ENCODE measurements at places on chromosomes 12 and 14.

DNA sequence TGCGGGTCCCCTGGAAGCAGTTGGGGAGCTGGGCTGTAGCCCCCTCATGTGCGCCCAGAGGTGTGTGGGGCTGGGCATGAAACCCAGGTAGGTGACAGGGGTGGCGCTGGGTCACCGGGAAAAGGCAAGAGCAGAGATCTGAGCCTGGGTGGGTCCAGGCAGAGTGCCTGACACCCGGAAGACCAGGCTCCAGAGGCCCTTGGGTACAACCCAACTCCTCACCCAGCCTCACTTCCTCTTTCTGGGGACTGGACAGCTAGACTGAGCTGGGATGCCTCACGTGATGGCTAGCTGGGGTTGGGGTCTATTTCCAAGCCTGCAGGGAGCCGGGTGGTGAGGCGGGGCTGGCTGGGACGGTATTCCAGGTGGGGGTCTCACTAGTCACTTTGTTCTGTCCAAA is 16.3 kb upstream of the CYP46A1 start:
- no peak for DNase-seq

- DNase-seq, result no peak
Observed at GRCh38 chr14:71416392-71416791, 509.1 kb downstream of the PCNX1 start.

GRCh38 chr12:48000878-48001504 is 3.3 kb downstream of the COL2A1 start:
- peak; percentile 41 for DNase-seq

- DNase-seq, result no peak
Observed at GRCh38 chr12:131035245-131035681, 81.6 kb downstream of the ADGRD1 start.

DNA sequence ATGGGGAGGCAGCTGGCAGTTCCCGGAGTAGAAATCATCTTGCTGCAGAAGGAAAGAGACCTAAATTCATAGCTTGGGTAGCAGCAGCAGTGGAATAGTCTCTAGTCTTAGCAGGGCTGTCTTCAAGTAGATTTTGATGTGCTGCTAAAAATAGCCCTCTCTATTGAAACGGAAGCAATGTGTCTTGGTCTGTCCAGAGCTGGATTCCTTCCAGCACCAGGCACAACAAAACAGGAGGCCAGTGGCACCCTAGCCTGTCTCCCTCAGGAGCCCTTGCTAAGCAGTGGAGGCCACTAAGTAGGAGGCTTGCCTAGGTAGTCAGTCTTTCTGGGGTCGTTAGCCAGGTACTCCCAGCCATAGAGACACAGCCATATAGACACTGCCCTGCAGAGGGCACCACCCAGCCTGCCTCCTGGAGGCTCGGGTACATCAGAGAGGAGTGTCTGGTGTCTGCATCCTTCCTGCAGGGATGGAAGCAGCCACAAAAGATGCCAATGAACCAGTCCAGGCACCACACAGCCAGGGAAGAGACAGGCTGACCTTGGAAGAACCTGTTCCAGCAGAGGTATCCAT is 97.5 kb downstream of the CRACR2A start:
- peak; percentile 43 for DNase-seq

GRCh38 chr12:95481072-95481471 is 7.1 kb downstream of the METAP2 start:
- DNase-seq, result no peak

DNA sequence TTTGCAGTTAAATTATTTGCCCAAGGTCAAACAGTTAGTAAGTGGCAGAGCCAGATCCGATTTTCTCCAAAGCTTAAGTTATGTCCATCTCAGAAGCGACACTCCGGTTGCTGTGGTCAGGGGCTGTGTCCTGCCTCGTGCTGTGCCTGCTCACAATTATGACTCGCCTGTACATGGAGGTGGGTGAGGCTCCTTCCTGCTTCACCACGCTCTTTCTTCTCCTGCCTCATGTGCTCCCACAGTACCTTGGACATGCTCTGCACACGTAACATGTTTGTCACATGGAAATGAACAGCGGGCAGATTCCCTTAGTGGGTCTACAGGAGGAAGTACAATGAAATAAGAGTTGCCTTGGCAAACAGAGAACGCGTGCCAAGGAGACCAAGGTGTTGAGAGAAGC is 62.2 kb upstream of the CCND2 start:
- no peak for DNase-seq

DNA sequence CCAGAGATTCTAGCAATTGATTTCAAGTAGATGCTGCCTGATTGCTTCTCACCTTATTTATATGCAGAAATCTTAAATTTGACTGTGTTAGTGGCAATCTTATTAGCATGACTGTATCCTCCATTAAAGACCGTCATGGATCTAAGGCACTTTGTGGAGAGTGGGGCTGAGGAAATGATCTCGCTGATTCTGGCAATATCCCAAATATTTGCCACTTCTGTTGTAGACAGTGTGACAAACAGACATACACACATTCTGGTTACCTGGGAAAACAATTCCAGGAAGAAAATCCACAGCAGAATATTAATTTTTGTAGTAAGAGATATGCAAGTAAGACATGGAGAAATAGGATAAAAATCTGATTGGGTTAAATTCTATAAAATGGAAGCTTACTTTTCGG is 269.0 kb upstream of the G2E3 start:
- DNase-seq, result no peak

DNA sequence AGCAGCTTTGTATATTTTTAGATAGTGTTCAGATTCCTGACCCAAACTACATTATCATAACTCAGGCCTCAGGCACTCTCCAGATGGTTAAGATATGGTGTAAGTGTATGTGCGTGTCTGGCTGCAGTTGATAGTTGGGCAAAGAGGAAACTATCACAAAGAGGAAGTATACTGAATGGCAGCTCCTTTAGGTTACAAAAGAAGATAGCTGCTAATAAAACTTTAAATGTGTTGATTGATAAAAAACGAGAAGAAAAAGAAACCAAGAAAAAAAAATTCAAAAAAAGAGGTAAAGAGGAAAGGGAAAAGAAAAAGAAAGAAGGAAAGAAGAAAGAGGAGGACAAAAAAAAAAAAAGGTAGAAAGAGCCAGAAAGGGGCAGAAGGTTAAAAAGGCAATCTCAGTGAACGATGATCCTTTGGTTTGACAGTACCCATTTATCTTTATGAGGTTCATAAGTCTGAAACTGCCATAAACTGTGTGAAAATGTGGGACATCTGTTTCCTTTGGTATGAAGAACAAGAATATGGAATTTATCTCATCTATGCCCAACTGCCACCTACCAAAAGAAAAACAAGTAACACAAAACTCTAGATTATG is 42.2 kb downstream of the TAOK3 start:
- DNase-seq, result no peak

- DNase-seq, result no peak
Observed at GRCh38 chr14:74855945-74856344, 20.0 kb downstream of the PROX2 start.

- no peak for DNase-seq
Observed at GRCh38 chr12:19003987-19004619, 125.4 kb upstream of the PLEKHA5 start.

DNA sequence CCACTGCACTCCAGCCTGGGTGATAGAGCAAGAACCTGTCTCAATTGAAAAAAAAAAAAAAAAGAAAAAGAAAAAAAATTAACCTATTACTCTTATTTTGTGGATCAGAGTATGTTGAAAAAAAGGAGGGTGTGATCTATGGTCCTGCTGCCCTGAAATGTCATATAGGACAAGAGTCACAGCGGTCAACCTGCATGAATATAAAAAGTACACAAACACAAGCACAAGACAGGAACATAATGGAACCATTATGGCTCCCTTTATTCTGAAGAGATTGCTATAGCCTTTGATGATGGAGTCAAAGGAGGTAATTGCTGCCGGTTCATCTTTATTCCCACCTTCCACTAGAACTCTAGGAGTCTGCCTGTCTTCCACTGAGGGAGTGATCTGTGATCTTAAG is 96.9 kb downstream of the NTN4 start:
- no peak for DNase-seq

GRCh38 chr12:126747530-126748149 is 1519.3 kb upstream of the TMEM132C start:
- peak; percentile 15 for DNase-seq

DNA sequence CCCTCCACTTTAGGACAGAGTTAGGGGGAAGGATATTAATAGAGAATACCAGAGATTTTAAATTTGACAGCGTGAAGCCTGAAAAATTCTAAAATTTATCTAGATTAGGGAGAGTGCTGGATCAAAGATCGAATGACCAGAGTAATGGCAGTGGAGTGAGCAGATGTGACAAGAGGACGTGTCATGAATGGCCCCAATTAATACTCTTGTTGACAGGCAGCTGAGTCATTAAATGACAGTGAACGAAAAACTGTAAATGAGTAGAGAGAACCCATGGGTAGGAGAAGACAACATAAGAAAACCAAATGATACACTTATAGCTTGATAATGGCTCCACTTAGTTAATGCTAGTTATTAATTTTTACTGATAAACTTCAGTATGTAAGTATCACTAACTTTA is 73.9 kb upstream of the PLEKHA5 start:
- DNase-seq, result no peak

DNA sequence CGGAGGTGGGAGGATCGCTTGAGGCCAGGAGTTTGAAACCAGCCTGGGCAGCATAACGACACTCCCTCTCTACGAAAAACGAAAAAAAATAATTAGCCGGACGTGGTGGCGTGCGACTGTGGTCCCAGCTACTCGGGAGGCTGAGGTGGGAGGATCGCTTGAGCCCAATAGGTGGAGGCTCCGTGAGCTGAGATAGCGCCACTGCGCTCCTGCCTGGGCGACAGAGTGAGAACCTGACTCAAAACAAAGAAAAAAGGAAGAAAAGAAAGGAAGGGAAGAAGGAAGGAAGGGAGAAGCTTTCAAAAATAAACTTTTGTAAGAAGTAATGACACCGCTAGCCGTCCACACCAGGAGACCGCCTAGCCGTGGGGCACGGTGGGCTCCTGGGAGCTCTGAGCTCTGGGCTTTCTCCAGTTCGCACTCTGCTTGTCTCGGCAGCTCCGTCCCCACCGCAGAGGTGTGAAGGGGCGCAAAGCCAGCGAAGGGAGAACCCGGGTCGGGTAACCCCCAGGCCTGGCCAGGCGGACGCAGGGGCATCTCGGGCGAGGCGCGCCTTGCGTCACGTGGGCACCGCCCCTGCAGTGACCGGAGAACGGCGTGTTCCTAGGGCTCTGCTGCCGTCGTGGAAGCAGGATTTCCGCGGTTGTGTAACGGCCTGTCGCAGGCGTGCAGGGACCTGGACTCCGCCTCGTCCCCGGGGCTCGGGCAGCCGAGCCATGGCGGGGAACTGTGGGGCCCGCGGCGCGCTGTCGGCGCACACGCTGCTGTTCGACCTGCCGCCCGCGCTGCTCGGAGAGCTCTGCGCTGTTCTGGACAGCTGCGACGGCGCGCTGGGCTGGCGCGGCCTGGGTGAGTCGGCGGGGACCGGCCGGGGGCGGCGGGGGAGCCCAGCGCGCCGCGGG is at the start of gene IRAK3:
IRAK3 (plus strand) TSS at position 631 of the 902 bp plus-strand sequence; CDS start at position 717, 86 bp downstream.
- peak; percentile 37 for DNase-seq

- DNase-seq, result peak; percentile 92
Observed at GRCh38 chr14:102539544-102540314, 30.2 kb upstream of the ANKRD9 start.

DNA sequence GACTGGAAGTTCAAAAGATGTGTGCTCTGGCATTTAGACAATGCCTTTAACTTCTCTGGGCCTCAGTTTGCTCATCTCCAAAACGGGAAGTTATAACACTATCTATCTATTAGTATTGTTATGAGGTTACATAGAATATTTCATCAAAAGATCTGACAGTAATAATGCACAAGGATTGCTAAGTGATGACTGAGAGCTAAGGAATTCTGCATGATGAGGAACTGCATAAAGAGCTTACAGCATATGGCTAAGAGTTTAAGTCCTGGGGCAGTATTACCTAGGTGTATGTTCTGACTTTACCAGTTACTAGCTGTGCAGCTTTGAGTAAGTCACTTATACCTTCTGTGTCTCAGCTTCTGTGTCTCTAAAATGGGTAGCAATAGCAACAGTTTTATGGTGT is 160.1 kb upstream of the TMPO start:
- DNase-seq, result no peak

DNA sequence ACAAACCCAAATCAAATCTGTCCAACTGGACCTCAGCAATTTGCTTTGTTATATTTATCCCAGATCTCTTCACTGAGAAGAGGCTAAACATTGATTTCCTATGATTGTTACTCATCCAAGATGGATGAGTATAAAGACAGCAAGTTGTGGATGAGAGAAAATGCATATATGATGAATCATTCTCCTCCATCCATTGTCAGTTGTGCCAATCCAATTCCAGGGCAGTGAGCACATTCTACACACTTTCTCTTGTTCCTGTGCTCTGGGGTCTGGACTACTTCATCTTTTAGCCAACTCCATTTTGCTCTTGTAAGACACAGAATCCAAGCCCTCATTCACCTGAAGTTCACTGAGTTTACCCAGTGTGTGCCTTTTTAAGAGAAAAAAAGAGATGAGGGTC is 105.7 kb downstream of the GCH1 start:
- no peak for DNase-seq

DNA sequence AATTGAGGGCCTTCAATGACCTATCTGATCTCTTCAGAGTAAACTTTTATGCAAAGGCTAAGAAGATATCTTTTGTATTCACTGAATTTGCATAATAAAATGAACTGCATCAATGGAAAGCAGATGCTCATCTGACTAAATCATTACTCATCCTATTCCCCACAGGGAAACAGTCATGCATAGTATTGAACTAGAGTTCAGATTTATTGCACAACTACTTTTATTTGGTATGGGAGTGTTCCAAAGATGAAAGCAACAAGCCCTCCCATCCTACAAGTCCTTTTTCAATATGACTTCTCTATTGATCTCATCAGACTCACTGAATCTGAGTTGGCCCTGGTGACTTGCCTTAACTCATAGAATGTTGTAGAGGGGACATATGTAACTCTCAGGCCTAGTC is 159.8 kb downstream of the KITLG start:
- no peak for DNase-seq

DNA sequence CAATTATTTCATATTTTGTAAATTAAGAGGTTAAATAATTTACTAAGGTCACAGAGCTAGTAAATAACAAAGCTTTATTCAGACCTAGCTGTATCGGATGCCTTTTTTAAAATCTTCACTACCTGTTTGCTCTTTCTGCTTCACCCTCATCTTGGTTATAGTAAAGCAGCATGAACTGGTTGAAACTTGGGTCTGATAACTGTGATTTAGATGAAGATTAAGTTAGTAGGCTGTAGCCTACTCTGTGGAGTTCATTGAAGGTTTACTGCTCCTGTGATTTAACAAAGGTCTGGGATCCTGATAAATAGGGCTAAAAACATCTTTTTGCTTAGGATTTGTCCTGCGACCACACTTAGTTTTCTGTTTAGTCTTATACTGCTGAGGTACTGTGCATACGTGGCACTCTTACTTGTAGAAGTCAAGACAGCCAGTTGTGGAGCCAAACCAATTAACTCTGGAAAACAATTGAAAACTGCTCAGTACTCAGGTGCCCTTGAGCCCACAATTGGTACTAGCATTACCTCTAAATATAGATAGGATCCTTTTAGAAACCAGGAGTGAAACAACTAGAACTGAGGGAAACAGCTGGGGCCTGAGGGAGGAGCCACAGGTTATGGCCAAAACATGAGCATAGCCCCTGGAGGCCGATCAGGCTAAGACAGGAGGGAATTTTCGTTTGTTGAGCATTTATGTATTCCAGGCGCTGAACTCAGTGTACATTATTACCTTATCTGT is 2.3 kb downstream of the SPATS2 start:
- no peak for DNase-seq

All from NCI-H1092 (cell line).